ENCODE measurements at places on chromosomes 16 and 17. TPM values are rescaled to one million over a fixed set of nuclear protein-coding genes. Genes with fewer than 3 reads are reported as not detected.

GRCh38 chr17:61066062-61066461 lies 333.6 kb upstream of the TBX2 start:
- no peak for DNase-seq

DNA sequence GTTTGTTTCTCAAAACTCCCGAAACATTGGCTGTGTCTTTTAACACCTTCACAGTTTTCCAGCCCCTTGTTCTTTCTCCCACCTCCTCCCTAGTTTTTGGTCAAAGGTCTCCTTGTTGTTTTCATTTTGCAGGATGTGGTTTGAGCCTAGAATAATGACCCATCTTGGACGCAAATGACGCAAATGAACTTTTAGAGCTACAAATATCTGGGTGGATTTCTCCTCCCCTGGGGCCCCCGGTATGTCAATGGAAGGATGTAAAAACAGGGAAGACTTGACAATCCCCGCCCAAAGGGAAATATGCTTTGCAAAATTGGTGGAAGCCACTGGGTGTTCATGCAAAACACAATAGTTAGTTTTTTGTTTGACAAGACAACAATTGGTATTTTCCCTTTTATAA lies 236.0 kb upstream of the IRX3 start:
- DNase-seq, result no peak

DNA sequence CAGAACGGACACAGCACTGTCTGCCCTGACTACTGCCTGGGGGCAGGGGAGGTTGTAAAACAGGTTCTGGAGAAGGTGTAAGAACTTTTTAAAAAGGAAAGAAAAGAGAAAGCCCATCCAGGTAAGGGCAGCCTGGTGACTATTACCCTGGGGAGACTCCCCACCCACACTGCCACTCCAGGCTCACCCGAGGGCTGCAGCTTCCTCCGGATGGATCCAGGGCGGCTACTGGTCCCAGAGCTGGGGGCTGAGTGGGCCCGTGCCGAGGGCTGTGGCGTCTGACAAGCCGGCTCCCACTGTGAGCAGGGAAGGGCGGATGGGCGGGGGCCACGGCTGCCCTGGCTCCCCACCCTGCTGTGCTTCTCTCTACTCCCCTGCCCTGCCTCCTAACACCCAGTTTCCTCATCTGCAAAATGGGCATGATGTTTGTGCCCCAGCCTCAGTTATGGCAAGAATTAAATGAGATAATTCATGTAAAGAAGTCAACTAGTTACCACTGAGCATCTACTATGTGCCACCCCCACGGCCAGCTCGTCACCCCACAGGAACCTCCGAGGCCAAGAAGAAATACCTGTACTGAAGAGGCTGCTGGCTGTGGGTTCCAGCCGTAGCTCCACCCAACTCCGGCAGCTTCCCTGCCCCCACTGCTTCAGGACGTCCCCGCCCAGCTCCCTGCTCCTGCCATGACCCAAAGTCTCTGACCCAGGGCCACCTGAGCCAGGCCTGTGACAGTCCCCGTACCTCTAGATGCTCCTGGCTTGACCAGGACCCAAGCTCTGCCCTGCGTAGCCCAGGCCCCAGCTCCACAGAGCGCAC lies 24.2 kb downstream of the KATNB1 start:
- no peak for DNase-seq

The PRSS33 gene
- not detected for total RNA-seq

DNA sequence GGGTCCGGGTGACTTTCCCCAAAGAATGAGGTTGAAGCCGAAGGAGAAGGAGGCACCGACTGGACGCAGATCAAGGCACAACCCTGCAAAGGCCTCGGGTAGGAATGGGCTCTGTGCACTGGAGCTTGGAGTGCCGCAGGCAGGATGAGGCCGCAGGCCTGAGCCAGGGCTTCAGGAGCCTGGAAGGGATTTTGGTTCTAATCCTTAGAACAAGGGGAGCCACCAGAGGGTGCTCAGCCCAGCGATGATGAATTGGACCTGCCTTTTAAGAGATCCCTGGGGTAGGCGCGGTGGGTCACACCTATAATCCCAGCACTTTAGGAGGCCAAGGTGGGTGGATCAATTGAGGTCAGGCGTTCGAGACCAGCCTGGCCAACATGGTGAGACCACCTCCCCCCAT lies 8.1 kb downstream of the CIBAR2 start:
- no peak for DNase-seq

DNA sequence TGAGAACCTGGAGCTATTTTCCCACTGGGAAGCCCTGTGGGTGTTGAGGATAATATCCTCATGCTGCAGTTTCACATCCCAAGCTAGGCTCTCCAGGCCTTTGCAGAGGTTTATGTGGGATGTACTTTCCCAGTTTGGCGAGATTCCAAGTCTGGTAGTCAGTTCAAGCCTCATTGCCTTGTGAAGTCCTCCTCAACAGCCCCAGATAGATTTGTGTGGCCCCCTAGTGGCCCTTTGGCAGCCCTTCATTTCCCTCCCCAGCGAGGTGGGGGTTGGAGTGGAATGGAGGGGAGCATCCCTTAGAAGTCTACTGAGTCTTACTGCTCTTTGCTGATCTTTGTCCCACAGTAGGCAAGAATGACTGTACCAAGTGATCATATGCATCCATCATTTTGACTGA lies 137.9 kb downstream of the CDH11 start:
- DNase-seq, result peak; percentile 80

The CD300H gene
- total RNA-seq, result not detected

GRCh38 chr16:578870-579405 lies 9.2 kb downstream of the PIGQ start:
- DNase-seq, result peak; percentile 41

- DNase-seq, result no peak
These were observed 45.0 kb upstream of the ZNF423 start for GRCh38 chr16:49900875-49901274.

DNA sequence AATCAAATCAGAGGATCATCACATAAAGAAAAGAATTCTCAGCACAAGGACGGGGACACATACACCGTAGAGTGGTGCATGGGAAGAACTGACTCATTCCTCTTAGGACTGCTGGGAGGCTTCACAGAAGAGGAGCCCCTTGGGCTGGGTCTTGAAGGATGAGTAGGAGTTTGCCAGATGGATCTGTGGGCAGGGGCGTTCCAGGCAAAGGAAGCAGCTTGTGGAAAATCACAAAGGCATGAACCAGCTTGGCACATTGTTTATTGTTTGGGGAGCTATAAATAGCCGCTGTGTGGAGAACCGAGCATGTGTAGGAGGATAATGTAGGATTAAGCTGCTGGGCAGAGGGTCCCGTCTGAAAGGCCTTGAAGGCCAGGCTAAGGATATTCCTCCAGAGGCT lies 5.1 kb upstream of the SLC16A11 start:
- DNase-seq, result no peak

DNA sequence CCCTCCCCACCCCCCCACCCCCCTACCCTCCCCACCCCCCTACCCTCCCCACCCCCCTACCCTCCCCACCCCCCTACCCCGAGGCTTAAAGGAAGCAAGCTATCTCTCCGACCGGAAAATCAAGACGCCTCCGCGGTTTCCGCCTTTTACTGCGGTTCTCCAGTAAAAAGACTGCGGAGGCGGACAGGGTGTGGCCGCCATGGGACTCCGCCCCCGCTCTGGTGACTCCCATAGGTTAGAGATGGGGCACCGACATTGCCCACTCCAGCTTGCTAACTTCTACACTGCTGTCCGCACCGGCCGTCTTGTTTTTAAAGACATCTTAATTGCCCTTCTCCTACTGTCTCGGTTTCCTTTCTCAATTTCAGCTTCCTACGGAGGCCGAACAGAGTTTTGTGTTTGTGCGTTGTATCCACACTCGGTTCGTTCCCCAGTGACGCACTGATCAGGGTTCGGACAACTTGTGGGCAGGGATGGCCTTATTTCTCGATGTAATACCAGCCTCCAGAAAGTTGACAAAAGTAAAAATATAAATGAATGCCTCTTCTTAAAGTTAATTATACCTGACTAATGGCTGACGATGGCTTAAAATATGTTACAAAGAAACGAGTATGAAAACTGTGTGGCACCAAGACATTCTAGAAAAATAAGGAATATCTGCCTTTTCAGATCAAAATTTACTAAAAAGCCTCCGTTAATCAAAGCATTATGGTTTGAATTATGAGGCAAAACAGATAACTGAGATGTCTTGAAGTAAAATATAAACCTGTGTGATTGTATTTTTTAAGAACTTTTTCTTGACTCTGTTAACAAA lies 1.1 kb upstream of the ZNF200 start:
- no peak for DNase-seq

The MYH2 gene
- total RNA-seq, result 0.02 TPM

- peak; percentile 43 for DNase-seq
These were observed 3.5 kb upstream of the UBALD2 start for GRCh38 chr17:76261421-76262215.

Data from astrocyte (in vitro differentiated cells and primary cell).